ENCODE measurements at places on chromosomes 12 and 14.

DNA sequence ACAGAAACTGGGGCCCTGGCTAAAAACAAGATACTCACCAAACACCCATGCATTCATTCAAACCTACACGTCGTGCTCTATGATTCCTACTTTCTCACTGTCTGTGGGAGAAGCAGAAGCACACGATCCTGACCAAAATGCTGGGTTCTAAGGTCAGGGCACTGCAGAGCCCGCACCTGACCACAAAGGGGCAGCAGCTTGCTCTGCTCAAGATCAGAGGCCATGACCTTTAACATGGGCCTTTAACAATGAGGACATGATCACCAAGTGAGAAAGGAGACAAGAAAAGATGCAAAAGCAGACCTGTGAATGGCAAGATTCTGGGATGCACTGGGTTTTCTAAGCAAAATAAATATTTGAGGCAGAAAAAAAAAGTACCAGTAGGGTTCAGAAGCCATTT is 40.1 kb upstream of the VPS33A start:
- DNase-seq, result no peak

GRCh38 chr12:108582509-108582908 is 15.4 kb downstream of the TMEM119 start:
- DNase-seq, result no peak

DNA sequence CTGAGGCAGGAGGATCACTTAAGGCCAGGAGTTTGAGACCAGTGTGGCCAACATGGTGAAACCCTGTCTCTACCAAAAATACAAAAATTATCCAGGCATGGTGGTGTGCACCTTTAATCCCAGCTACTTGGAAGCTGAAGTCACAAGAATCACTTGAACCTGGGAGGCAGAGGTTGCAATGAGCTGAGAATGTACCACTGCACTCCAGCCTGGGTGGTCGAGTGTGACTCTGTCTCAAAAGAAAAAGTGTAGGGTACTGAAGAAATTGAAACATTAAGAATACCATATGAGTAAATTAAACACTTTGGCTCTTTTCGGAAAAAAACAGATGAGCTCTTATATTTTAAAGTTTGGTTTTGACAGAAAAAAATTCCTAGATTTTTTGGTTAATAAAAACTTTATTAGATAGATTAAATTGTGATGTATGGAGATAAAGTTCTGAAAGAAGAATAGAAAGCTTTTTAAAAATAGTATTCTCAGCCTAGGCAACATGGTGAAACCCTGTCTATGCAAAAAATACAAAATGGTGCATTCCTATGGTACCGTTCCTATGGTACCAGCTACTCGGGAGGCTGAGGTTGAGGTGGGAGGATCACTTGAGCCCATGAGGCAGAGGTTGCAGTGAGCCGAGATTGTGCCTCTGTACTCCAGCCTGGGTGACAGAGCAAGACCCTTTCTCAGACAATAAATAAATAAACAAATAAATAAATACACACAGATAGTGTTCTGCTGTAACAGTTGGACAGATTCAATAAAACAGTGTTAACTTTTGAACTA is 20.1 kb downstream of the MDM2 start:
- DNase-seq, result no peak

- no peak for DNase-seq
Observed at GRCh38 chr12:132435486-132436187, 54.3 kb upstream of the FBRSL1 start.

GRCh38 chr12:26373606-26374495 is 178.5 kb downstream of the SSPN start:
- DNase-seq, result no peak

- DNase-seq, result no peak
Observed at GRCh38 chr14:99539491-99539890, 58.3 kb downstream of the CCNK start.

DNA sequence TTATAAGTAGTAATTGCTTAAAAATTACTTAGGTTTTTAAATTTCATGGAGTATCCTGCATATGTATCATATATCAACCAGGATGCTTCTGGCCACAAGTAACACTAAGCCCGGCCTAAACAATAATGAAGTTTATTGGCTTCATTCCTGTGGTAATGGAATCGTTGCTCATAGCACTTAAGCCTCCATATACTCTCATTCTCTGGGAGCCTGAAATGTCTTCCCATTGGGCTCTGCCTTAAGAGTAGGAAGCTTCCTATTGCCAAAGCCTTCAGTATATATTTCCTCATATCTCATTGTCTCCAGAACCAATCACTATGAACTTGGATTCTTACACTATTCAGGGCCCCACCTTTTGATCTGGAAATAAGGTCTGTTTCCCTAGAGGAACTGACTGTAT is 83.8 kb upstream of the DNM1L start:
- no peak for DNase-seq

DNA sequence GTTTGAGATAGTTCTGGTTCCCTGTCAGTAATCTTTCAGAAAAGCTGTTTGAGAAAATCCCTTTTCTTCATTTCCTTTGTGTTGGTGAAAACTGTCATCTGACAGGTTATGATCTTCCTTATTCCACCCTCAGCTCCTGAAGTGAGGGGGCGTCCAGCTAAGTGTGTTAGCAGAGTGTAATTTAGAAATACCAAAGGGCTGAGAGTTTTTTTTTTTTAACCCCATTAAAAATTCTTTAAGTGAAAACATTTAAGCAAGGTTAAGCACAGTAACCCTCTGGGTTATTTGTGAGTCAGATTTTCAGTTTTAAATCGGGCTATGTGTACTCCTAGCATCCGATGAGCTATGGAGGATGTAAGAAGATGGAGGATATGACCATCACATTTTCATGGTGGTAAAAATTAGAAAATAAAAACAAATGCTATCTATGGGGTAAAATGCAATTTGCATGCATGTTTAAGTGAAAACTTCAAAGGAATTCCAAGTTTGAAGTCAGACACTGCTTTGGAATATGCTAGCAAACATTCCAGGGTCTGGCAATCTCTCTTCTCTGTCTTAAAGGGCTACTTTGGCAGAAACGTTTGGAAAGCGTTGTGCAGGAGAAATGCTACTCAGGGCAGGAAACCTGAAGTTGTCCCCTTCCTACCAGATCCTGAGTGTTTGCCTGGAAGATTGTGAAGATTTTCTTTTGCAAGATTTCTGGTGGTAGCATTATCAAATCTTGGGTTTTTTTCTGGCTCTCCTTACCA is 197.0 kb upstream of the PRICKLE1 start:
- no peak for DNase-seq

- no peak for DNase-seq
Observed at GRCh38 chr14:76937181-76938091, 91.1 kb downstream of the IRF2BPL start.

DNA sequence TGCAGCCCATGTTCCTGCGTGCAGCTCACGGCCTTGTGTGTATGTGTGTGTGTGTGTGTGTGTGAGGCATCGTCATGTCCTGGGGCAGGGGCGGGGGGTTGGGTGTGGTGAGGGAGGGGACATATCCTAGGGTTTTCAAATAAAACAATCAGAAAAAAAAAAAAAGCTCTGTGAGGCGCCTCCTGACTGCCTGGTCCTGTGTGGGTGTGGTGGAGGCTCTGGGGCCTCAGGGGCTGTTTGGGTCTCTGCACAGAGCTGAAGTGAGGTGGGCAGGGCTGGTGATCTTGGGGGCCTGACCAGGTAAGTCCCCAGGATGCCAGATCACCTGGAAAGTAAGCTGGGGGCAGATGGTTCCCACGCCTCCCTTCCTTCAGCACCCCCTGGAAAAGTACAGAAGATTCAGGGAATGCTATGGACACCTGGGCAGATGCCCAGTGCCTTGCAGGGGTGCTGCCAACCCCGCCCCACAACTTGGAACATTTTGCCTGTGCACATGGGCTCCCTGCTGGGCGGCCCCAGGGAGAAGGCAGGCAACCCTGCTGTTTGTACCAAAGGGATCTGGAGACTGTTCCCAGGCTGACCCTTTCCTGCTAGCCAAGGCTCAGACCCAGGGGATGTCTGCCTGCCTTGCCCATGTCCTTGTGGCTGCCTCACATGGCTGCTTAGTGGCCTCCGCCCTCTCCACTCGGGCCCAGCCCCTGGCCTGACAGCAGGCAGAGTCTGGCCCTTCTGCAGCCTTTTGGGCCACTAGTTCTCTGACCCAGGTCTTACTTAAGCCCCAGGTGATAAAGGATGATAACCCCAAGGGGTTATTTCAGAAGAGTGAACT is 28.8 kb downstream of the CLSTN3 start:
- no peak for DNase-seq

DNA sequence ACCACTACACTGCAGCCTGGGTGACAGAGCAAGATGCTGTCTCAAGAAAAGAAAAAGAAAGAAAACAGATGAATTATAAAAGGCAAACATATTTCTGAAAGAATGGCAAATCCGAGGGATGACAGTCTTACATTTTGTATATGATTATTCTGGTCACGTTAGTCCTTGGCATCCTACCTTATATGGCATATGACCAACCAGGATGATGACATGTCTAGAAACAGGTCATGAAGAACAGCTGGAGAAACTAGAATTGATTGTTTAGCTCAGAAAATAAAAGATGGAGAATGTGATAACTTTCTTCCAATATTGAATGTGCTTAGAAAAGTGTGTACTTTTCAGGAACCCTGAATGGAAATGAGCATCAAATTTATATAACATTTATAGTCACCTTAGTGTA is 19.2 kb downstream of the SLC2A14 start:
- DNase-seq, result no peak

GRCh38 chr14:74645244-74645643 is 33.2 kb upstream of the LTBP2 start:
- DNase-seq, result no peak

DNA sequence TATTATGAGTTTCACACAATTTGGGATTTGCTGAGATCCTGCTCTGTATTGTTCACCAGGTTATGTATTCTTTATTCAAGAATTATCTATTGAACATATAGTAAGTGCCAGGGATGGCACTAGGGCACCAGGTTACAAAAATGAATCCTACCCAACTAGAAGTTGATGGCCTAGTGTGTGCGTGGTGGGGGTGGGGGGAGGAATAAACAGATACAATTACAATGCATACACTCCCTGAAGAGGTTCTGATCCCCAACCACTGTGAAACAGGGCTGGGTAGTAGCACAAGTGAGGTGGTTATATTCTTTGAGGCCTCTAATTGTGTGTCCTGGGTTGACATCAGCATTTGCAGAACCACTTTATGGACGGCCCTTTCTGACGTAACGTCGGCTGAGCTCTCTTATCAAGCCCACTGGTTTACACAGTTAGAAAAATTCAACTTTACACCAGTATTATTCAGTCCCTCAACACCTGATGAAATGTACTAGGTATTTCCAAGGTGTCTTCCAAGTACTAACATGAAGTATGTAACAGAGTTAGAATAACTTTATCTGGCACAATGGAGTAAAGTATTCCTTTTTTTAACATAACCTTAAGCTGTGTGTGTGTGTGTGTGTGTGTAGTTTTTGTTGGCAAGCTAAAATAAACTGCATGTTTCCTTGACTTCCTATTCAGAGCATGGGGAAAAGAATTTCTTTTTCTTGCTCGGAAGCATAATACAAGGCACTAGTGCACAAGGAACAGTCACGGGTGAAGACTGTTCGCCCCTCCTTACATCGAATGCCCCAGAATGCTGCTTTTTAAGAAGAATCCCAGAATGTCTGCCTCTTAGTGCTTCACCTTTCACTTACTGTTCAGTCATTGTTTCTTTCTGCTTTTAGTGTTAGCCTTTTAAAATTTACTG is 8.1 kb upstream of the GLRX5 start:
- no peak for DNase-seq

GRCh38 chr12:54926246-54926645 is 58.3 kb downstream of the TESPA1 start:
- DNase-seq, result no peak
